Hematopoietic multipotent progenitor cell treated with erythropoietin and hydrocortisone succinate and interleukin-3 and kit ligand, for 17 days (in vitro differentiated cells): ENCODE measurements at places on chromosomes 5 and 9.
A peak's percentile ranks its signal among the peaks of the same experiment; 100 is the strongest.

DNA sequence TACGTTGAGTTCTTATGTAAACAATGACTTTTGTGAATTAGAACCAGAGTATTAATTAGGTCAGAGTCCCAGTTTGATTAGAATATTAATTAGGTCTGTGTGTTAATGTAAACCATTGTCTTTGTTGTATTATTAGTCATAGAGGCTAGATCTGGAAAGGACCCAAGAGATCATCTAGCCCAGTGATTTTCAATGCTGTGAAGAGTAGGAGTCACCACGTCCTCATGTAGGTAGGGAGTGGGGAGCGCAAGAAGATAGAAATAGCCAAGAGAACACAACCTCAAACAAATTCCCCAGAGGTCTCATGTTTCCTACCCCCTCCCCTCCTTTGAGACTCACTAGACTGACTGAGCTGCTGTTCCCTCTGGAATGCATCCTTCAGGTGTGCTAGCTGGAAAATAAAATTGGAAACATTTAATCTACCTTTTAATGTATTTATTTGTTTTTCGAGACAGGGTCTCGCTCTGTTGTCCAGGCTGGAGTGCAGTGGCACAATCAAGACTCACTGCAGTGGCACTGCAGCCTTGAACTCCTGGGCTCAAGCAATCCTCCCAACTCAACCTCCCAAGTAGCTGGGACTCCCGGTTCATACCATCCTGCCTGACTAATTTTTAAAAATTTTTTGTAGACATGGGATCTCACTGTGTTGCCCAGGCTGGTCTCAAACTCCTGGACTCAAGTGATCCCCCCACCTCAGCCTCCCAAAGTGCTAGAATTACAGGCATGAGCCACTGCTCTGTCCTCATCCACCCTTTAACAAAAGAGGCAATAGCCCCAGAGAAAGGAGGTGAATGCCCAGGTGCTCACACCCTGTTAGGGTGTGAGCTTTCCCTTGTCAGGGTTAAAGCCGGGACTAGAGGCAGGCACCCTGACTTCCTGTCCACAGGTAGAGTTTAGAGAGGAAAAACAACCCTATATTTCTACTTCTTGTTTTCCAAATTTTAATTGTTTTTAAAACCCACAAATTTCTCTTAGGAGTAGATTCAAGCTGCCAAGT, 92.9 kb downstream of the INIP start:
- no peak for DNase-seq

- no peak for DNase-seq
Measured at GRCh38 chr9:100739208-100739607, 161.3 kb downstream of the CAVIN4 start.

DNA sequence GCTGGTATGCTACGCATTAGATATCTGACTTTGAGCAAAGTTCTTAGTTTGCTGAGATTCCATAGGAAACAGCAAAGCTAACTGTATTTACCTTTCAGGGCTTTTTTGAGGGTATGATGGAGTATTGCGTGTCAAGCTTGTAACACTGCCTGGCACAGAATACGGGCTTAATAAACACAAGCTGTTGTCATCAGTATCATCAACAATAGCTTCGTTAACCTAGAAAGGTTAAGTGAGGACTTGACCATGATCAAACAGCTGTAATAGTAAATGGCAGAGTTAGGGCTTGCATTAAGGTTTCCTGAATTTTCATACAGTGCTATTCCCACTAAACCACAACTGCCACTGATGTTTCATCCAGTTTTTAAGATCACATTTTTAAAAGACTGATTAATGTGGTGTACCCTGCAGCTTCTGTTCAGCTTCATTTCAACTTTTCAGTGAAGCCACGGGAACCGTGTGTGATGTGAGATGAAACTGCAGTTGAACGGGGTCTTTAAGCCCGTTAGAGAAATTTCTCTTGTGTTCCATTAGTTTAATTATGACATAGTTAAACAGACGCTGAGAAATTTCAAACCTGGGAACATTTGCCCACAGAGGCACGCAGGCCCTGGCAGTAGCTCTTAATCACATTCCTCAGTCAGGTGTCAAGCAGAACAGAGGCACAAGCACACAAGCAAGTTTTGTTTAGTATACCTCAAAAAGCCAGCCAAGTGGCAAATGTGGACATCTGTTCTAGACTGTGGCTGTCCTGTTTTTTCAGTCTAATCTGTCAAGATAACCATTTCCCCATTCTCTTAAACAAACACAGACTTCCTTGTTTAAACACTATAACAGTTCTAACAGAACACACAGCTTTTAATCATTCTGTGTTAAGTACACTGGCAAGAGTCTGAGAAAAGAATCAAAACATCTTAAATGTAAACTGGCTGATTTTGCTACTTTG, 147.1 kb downstream of the ZNF608 start:
- DNase-seq = no peak

GRCh38 chr9:94779031-94779430, 52.5 kb downstream of the AOPEP start:
- DNase-seq = peak; percentile 42

DNA sequence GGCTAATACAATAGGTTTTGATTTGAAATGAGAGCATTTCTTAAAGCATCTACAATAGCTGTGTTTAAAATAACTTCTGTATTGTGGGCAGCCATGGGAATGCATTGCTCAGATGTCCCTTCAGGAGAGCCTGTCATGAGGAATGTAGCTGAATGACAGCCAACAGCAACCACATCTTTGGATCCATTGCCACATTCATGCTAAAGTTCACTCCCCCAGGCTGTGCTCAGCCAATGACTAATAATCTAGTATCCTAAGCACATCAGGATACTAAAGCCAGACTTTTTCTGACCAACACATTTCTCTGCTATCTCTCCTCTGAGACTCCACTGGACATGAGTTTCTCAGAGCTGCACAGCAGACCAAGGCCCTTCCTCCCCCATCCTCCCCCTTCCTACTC, 45.5 kb downstream of the HTR1A start:
- DNase-seq = no peak

GRCh38 chr5:98282521-98282920, 490.9 kb upstream of the RGMB start:
- no peak for DNase-seq

- no peak for DNase-seq
Measured at GRCh38 chr9:83636813-83637212, 13.9 kb downstream of the IDNK start.

- DNase-seq = no peak
Measured at GRCh38 chr9:107274953-107275422, 8.1 kb upstream of the RAD23B start.

DNA sequence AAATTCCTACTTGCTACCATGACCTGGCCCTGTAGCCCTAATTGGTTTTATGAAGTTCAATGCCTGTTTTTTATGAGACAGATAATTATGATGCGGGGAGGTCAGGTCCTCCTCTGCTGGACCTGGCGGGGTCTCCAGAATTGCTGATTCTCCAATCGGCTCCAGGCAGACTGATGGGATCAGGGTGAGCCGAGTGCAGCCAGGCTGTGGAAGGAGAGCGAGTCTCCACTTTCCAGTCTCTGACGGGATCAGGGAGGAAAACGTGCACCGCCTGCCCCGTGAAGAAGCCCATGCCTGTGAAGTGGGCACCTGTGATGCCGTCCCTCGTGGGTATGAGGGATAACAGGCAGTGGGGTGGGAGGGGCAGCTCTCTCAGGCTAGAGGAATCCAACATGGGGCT, 71.5 kb upstream of the HSPA9 start:
- DNase-seq = no peak

- no peak for DNase-seq
Measured at GRCh38 chr5:1666221-1666620, 133.4 kb downstream of the MRPL36 start.

DNA sequence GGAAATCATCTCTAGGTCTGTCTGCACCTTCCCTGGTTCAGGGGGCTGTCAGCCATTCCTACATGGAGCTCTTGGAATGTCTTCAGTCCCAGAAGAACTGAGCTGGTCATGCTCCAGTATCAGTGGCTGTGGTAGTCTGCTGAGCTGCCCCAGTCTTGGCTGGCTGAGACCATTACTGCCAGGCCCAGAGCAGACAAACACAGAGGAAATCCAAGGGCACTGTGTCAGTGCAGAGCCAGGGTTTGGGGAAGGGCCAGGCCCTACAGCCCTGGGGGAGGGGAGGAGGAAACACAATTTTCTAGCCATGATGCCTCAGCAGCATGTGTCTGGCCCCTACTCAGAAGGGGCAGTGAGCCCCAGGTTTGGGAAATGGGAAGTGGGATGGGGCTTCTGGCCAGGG, 58.4 kb downstream of the ARHGEF37 start:
- DNase-seq = no peak

GRCh38 chr5:109161914-109162683, 247.7 kb downstream of the PJA2 start:
- no peak for DNase-seq

GRCh38 chr9:109789556-109789955, 9.6 kb downstream of the PALM2AKAP2 start:
- no peak for DNase-seq

DNA sequence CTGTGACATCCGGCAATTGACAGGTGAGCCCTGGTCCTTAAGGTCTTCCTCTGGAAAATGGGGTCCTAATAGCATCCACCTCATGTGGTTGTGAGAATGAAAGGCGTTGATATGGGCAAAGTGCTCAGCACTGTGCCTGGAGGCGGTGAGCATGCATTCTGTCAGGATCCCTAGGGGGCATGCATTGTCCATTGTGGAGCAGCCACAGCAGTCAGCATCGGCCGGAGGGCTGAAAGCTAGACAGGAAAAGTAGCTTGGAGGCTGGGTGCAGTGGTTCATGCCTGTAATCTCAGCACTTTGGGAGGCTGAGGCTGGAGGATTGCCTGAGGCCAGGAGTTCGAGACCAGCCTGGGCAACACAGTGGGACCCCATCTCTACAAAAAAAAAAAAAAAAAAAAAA, 122.2 kb downstream of the LHX2 start:
- no peak for DNase-seq

- no peak for DNase-seq
Measured at GRCh38 chr5:122435234-122435633, 123.2 kb downstream of the SNCAIP start.

- DNase-seq = peak; percentile 53
Measured at GRCh38 chr5:34930462-34930844, 1.1 kb downstream of the DNAJC21 start.

DNA sequence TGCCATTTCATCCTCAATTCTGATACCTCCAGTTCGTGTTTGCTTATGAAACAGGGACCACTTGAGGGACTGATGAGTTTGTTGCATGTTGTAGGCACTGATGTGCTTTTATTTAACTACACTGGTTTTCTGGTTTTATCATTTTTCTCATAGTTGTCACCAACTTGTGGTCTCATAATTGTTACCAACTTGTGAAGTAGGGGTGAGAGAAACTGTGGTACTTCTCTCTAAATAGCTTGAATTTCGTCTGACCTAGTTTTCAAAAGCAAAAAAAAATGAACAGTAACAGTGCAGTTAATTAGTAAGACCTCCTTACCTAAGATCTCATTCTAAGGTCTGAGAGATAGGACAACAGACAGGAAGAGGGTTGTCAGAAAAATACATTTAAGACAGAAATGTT, 78.0 kb downstream of the ANXA2R start:
- DNase-seq = no peak

DNA sequence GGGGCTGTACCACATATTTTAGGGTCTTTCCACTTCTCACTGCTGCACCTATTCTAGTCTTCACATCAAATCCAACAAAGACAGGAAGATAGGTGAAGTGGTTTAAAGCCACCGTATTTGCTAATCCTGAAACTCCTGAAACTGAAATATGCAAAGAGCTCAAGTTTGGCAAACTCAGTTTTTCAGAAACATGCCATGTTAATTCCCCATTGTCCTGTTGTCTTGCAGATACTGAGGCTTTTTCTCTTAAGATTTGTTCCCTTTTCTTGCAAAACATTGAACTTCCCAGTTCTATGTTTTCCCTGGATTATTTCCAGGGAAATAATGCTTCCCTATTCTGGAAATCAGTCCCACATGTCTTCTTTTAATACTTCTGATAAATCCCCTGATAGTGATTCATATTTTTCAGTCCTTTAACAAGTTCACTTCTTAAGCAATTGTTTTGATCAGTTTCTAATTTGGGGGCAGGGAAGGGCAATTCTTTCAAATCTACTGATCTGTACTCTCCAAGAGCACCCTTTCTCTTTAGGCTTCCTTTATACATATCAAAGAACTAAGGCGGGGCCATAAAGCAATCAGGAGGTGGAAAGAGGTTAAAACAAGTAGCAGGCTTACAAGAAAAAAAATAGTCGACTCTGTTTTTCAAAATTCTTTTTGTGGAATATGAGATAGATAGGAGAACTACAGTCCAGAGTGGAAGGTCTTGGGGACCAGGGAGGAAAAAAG, 648.5 kb downstream of the BNC2 start:
- no peak for DNase-seq

GRCh38 chr5:173573126-173573960, 43.1 kb downstream of the BOD1 start:
- peak; percentile 72 for DNase-seq

- peak; percentile 82 for DNase-seq
Measured at GRCh38 chr5:72234265-72234700, 85.8 kb downstream of the MRPS27 start.

GRCh38 chr5:93800988-93801811, 59.8 kb upstream of the POU5F2 start:
- peak; percentile 61 for DNase-seq
